ENCODE measurements at places on chromosomes 7 and 10.

DNA sequence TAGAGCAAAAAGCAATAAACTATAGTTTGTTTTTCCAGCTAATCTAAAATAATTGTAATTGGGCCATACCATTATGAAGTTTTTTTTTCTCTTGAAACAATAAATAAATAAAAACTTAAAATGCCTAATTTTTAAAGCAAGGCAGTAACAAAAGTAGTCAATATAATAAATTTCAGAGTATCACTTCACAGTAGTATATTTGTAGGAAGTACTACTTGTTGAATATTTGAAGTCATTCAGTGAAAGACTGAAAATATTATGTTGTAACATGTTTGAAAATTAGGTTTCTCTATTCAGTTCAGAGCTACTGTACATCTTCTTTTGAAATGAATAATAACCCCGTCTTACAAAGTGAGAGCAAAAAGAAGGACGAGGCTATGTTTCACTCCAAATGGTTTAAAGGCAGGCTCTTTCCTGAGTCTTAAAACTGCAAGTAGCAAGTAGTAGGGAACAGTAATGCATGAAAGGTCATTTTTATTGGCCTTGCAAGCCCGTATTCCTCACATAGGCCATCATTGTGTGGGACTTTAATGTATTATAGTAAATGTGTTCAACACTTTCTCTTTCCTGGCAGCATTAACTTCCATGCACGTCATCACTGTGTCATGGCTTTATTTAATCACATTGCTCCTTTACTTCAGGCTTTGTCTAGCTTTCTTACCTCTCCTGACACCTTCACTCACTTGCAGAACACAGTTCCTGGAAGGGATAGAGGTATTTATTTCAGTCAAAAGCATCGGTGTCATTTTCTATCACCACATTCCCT is 141.4 kb downstream of the VTI1A start:
- no peak for DNase-seq

DNA sequence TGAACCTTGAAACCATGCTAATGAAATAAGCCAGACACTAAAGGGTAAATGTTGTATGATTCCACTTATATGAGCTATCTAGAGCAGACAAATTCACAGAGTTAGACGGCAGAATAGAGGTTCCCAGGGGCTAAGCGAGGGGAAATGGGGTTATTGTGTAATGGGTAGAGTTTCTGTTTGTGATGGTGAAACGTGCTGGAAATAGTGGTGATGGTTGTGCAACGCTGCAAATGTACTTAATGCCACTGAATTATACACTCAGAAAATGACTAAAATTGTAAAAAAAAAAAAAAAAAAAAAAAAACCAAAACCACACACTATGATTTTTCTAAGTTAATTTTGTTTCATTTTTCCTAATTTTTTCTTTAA is 30.0 kb downstream of the SFXN4 start:
- no peak for DNase-seq

DNA sequence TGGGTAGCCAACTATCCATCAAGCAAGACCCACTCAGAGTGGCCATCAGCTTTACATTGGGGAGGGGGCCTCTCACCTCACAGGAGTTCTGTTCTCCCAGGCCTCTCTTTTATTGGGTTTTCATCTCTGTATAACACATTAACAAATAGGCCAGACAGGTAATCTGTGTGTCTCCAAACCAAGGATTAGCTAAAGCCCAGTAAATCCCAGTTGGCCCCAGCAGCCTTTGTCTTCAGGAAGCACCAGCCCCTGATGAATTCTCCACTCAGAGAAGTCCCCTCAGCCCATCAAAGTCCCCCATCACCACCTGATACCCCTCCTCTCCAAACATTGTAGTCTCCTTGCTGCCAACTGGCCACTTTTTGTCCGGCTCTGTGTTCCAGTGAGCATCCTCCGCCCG is 16.9 kb upstream of the SLF2 start:
- no peak for DNase-seq

- DNase-seq: no peak
Measured at GRCh38 chr10:76839276-76839675, 798.3 kb downstream of the KCNMA1 start.

GRCh38 chr10:659688-660141 is 29.8 kb downstream of the DIP2C start:
- DNase-seq: no peak

GRCh38 chr10:129020651-129021330 is 446.2 kb upstream of the MGMT start:
- no peak for DNase-seq

GRCh38 chr7:135335628-135336139 is 102.0 kb downstream of the STRA8 start:
- no peak for DNase-seq

DNA sequence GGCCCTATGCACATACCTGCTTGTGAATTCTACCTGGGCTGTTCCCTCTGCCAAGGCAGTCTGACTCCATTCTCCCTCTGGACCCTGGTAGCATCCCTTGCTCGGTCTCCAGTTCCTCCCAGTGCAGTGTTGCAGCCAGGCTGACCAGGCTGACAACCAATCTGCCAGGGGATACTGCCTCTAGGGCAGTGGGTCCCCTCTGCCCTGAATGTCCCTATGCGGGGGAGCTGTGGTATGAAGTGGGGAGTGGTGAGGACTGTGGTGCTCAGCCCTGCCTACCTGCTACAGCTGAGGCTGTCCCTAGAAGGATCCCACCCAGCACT is 48.0 kb upstream of the CAMK2B start:
- no peak for DNase-seq

DNA sequence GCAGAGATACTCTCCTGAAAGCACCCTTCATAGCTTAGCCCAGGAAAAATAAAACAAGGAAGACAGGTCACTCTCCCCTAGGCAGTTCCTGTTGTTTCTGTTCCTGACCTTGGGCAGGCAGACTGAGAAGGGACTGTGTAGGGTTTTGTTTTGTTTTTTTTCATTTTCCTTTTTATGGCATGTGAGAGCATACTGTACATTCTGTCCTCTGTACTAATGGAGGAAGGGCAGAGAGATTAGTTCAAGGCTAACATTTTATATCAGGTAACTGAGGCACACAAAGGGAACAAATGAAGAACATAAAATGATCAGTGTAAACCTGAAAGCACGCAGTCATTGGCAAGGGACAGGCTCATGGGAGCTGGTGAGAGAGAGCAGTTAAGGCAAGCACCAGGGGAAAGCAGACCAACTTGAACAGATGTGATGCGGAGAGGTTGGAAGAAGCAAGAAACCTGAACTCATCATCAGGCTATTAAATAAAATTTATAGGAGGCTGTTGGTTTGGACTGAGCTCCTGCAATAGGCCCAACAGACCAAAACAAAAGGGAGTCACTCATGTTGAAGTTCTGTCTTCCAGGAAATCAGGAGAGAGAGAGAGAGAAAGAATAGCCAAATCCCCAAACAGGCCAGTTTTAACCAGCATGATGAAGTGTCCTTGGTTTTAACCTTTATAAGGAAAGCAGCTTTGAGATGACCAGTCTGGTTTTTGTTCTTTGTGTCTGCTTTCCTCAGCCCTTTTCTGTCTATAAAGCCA is 34.1 kb upstream of the PDCD4 start:
- no peak for DNase-seq

- no peak for DNase-seq
Measured at GRCh38 chr7:2171855-2172254, 60.9 kb downstream of the MAD1L1 start.

- DNase-seq: no peak
Measured at GRCh38 chr10:98292971-98293370, 25.0 kb upstream of the LOXL4 start.

DNA sequence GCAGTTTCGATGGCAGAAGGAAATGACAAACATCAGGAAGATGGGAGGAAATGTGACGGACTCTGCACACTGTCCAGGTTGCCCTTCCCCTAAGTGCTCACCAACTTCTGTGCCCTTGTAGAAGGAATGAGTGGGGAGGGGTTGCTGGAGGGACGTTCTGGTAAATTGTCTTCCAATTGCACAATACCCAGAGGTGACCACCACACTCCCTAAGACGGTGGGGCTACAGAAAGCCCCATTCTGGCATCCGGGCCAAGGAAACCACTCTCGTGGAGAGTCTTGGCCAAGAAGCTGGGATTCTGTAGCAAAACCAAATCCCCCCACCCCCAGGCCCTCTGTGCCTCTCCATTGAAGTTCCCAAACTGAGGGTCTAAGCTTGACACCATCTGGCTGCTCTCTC is 37.1 kb downstream of the ZMIZ1 start:
- DNase-seq: no peak

- peak; percentile 23 for DNase-seq
Measured at GRCh38 chr7:7969306-7970236, 975 bp downstream of the GLCCI1 start.

DNA sequence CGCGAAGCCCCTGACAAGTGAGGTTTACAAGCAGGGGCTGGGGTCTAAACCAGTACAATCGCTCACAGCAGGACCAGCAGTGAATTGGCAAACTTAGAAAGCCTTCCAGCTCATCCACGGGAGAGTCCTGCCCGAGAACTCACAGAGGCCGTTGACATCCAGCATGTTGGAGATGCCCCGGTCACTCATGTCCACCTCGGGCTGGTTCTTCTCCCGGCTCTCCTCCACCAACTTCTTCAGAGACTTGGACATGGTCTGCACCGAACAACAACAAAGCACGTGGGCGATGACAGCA is 447 bp downstream of the RSU1 start:
- DNase-seq: no peak

DNA sequence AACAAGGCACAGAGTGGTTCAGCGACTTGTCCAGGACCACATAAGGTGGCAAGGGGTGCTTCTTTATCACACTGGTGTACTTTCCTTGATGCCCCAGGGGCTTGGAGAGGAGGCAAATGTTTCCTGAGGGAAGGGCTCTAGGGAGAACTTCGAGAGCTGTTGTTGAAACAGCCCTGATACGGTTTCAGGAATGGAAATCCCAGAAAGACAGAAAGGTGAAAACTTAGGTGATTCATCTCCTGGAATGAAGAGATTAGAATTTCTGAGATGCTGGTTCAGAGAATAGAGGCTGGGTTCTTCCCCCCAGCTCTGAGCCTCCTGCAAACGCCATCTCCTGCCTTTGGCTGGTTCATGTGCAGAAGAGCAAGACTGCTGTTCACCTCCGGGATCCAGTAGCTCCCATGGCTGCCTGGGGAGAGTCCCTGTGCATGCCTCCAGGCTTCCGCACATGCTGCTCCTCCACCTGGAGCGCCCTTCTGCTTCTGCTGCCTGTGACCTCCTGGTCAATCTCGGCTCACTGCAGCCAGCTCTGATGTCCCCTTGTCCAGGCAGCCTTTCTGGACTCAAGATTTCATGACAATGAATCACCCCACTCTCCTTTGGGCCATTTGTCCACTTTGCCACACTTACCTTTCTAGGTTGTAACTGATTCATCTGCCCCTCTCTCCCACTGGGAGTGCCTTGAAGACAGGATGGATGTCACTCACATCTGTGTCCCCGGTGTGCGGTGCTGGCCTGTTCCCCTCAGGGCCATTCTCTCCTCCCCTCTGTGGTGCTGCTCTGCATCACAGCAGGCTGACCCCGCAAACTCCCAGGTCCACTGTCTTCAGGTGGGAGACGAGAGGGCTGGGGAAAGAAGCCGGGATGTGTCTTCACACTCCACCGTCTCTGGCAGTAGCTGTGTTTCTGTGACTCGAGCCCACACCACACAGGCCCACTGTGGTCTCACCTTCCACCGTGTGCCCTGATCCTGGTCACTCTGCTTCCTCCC is 3.6 kb upstream of the CDH23 start:
- DNase-seq: no peak

- no peak for DNase-seq
Measured at GRCh38 chr10:71878327-71879034, 27.4 kb upstream of the PSAP start.

DNA sequence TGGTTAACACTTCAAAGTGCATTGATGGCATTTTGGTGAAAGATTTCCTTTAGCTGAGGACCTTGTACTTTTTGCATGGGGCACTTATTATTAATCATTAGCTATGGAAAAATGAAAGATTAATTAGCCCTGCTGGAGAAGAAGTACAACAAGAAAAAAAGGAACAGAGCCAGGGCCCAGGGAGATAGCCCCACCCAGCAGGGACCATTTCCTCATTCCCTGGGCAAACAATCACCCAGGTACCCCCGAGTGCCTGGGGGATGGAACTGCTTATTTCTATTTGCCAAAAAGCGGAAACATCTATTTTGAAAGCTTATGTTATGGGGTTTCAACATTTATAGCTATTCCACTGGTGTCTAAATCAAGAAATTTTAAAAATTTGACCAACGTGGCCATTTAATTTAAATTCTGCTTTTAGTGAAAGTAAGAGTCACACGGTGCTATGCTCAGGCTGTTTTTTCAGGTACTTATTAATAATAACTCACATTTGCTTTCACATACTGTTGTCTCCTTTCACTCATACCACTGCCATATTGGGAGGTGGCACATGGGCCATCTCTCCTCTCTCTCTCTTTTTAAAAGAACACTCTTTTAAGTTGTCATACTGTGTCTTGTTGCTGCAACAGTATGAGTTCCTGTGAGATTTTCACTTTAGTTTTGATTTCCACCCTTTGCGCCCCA is 143.6 kb upstream of the KIF5B start:
- DNase-seq: no peak

- no peak for DNase-seq
Measured at GRCh38 chr10:23540401-23541030, 101.6 kb downstream of the OTUD1 start.
